T-cell (primary cell): ENCODE measurements at places on chromosomes 5 and 9. TPM values are rescaled to one million over a fixed set of nuclear protein-coding genes. Genes with fewer than 3 reads are reported as not detected.

The IL9 gene
- not detected for total RNA-seq

The WASHC1 gene
- 33.3 TPM for total RNA-seq

The MEF2C gene
- total RNA-seq: 9.4 TPM

The PHF24 gene
- total RNA-seq: not detected

The CD14 gene
- 1.1 TPM for total RNA-seq

GRCh38 chr9:20291201-20291600 lies 331.1 kb downstream of the MLLT3 start:
- DNase-seq: no peak

DNA sequence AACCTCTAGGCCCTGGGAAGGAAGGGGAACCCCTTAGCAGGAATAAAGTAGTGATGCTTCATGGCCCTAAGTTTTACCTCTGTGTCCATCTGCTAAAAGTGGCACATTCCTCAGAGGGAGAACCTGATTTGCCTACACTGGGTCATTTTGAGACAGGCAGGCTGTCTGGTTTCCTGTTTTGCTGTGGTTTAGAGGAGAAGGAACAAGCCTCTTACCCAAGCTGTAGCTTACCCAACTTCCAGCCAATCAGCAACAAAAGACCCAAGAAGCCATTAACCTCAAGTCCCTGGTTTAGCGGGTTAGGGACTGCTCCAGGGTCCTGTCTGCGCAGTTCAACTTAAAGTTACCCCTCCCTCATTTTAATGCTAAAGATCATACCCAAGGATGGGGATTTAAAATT lies 411.0 kb downstream of the MAT2B start:
- no peak for DNase-seq

DNA sequence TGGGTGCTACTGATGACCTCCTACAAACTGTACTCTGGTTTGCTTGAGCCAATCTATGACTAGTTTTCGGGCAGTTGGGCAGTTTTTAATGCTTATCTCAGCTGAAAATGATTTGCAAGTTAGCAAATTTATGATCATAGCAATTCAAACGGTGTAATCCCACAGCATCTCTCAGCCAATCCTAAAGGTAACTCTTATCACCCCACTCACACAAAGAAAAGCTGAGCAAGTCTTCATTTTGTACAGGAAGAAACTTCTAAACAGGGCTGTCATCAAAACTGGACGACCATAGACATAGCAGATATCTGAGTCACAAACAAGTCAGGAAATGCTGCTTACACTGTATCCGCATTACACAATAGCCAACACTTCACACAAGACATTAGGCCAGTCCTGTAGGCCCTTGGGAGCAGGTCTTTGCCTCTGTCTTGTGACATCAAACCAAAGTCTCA lies 2.6 kb upstream of the ENC1 start:
- no peak for DNase-seq

GRCh38 chr5:176389135-176390123 lies 878 bp downstream of the HIGD2A start:
- no peak for DNase-seq

GRCh38 chr5:112862085-112862484 lies 998 bp downstream of the SRP19 start:
- no peak for DNase-seq

GRCh38 chr9:137032858-137033257 lies 970 bp upstream of the FUT7 start:
- no peak for DNase-seq

GRCh38 chr5:157818368-157818767 lies 40.6 kb downstream of the CLINT1 start:
- no peak for DNase-seq
